NCI-H2081 treated with DMSO at 0.1 percent for 48 hours (cell line): ENCODE measurements at places on chromosomes 4 and X.

- no peak for DNase-seq
These were observed 512.2 kb upstream of the INTU start for GRCh38 chr4:127120441-127121090.

DNA sequence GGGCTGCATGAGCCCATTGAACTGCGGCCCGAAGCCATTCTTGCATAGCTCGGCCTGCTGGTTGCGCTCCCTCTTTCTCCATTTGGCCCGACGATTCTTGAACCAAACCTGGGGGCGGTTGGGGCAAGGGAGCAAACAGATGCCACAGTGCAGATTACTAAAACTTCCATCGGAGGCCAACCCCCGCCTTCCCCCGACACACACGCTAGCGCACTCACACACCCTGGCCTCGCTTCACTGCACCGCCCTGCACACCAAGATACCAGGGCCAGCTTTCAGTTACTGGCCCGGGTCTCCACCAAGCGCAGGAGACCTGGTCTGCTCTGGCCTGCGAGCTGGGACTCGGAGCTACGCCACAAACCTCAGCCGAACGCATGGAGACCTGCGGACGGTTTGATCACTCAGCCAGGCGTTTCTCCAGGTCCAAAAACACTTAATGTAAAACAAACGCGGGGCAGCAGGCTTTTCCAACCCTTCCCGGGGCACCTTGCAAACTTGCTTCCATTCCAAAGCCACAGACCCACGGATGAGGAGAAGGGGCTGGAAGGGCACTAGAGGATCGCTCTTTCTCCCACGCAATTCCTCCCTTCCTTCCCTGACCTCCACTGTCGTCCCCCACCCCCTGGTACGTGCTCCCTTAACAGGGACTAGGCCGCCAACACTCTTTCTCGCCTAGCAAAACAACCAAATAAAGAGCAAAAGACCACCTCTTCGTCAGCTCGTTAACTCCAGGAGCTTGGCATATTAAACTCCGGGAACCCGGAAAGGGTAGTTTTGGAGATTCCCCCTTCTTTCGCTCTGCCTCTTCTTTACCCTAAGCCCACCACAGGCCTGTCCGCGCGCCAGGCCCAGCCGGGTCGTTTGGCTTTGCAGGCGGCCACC, 4.1 kb downstream of the PITX2 start:
- DNase-seq: no peak

DNA sequence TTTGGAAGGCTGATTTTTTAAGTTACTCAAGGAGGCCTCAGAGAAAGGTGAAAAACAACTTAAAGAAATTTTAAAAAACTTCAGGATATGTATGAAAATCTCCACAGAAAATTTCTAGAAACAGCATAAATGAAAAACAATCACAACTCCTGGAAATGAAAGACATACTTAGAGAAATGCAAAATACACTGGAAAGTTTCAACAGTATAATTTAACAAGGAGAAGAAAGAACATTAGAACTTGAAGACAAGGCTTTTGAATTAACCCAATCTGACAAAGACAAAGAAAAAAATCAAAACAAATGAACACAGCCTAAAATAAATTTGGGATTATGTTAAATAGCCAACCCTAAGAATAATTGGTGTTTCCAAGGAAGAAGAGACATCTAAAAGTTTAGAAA, 300.5 kb downstream of the ANTXR2 start:
- no peak for DNase-seq

- DNase-seq: no peak
These were observed 1.7 kb downstream of the PLAC8 start for GRCh38 chr4:83112678-83113428.

GRCh38 chrX:55196688-55197087, 23.5 kb upstream of the PAGE5 start:
- no peak for DNase-seq

- DNase-seq: no peak
These were observed 4.4 kb upstream of the MAEA start for GRCh38 chr4:1285151-1285789.

DNA sequence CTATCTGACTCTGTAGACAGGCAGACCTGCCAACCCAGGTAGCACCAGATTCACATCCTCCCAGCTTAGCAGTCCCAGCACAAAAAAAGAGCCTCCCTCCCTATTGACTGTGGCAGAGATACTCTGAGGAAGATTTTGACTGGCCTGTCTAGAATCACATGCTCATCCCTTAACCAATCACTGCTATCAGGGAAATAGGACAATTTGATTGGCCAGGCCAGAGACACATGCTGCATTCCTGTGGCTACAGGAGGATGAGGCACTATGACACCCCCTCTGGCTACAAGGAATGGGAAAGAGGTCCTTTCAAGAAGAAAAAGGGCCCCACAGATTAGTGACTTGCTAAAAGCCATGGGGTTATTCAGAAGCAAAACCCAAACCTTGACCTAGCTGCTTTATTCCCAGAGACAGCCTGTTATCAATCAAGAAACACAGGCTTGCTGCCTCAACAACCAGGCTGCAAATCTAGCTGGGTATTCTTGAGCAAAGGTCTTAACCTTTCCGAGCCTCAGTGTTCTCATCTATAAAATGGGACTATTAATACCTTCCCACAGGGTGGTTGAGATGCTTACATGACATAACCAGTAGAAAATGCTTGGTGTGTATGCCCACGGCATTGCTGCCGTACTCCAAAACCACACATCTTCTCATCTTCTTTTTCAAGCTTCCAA, 147.6 kb downstream of the BCOR start:
- DNase-seq: no peak

GRCh38 chr4:181604546-181604945, 638.7 kb upstream of the TENM3 start:
- DNase-seq: no peak

- DNase-seq: no peak
These were observed 35.8 kb downstream of the CPEB2 start for GRCh38 chr4:15037923-15038541.

- no peak for DNase-seq
These were observed 173.9 kb downstream of the WDFY3 start for GRCh38 chr4:84792366-84793301.

DNA sequence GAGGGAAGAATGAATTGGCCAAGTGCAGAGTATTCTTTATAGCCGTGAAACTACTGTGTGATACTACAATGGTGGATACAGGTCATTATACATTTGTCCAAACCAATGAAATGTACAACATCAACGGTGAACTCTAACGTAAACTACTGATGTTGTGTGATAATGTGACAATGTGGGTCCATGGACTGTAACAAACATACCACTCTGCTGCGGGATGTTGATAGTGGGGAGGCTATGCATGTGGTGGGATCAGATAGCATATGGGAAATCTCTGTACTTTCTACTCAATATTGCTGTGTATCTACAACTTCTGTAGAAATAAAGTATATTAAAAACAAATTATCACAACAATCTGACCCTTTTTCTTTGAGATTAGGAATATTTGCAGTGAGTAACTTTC, 101.1 kb downstream of the TEX13C start:
- DNase-seq: no peak

GRCh38 chr4:1008840-1009541, 2.4 kb upstream of the FGFRL1 start:
- DNase-seq: no peak

DNA sequence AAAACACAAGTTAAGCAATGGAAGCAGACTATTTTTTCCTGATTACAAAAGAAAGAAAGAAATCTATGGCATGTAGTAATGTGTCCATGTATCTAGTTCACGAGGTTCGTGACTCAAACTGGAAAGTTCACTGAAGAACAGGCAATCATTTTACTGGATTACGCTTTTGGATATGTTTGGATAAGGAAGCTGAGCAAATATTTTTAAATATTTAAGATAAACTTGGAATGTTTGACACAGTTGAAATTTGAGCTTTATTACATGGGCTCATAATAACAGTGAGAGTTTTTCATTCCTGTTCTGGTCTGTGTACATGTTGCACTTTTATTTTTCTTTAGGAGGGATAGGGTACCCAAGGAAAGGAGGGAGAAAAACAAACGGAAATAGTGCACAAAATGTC, 244.2 kb upstream of the GK2 start:
- no peak for DNase-seq
